ENCODE measurements at places on chromosomes 13 and 19.

GRCh38 chr13:37344056-37344455 lies 238.6 kb upstream of the CSNK1A1L start:
- DNase-seq: no peak

DNA sequence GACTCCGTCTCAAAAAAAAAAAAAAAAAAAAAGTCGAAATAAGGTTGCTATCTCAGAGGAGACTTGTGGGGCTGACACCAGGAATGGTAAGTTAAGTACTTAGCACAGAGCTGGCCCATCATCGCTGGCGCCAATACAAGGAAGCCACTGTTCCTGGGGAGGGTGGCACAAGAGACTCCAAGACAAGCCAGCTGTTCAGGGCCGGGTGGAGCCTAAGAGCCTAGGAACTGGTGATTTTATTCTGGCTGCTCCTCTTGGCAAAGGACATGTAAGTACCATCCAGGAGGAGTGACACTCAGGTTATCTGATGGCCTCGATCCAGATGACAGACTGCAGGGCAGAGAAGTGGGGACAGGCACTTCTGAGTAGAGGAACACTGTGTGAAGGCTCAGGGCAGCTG lies 3.8 kb downstream of the ELOF1 start:
- no peak for DNase-seq

GRCh38 chr13:112058519-112058873 lies 8.5 kb upstream of the SOX1 start:
- no peak for DNase-seq

GRCh38 chr13:101265934-101266333 lies 150.4 kb downstream of the NALCN start:
- DNase-seq: no peak

DNA sequence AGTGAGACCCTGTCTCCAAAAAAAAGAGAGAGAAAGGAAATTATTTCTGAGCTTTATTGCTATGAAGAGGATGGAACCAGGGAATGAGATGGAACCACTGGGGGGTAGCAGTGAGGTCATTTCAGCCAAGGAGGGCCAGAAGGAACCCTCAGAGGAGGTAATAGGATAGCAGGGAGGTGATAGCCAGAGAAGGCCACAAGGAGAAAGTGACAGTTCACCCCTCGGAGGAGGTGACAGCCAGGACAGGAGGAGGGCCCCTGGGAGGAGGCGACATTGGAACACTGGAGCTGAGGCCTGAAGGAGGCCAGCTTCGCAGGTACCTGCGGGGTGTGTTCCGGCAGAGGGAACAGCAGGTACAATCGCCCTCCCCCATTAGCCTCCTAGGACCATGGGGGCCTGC lies 675 bp upstream of the PGPEP1 start:
- DNase-seq: no peak

All from NCI-H2081 treated with DMSO at 0.1 percent for 48 hours (cell line).